ENCODE measurements at places on chromosomes 4 and X.

GRCh38 chr4:23902222-23902804 is 12.5 kb upstream of the PPARGC1A start:
- no peak for DNase-seq

GRCh38 chr4:14446311-14446710 is 556.0 kb upstream of the CPEB2 start:
- DNase-seq = peak; percentile 22

DNA sequence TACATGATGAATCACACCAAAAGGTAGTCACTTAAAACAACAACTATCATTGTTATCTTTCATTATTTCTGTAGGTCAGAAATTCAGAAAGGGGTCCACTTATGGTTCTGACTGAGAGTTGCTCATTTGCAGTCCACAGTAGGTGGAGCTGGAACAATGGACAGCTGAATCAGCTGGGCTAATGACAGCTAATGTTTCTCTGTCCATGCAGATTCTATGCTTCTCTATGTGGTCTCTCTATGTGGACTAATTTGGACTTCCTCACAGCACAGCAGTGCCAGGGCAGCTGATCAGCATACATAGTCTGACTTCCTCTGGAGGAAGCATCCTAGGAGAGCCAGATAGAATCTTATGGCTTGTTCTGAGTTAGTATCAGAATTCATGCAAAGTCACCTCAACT is 131.7 kb upstream of the INTU start:
- peak; percentile 28 for DNase-seq

GRCh38 chr4:26609391-26609790 is 25.5 kb downstream of the TBC1D19 start:
- DNase-seq = no peak

DNA sequence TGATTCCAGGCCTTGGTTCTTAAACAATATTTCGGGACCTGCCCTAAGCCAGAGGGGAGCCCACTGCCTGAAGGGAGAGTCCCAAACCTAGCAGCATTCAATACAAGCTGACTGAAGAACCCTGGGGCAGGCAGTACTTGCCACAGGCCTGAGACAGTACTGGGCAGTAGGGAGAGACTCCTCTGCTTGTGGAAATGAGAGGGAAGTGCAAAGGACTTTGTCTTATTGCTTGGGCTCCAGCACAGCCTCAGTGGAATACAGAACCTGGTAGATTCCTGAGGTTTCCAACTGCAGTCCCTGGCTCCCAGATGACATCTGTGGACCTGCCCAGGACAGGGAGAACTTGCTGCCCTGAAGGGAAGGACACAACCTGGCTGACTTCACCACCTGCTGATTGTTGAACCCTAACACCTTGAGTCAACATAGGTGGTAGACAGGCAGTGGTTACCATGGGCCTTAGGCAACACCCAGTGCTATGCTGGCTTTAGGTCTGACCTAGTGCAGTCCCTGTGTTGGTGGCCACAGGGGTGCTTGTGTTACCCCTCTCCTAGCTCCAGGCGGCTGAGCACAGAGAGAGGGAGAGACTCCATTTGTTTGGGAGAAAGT is 20.3 kb upstream of the ABCG2 start:
- DNase-seq = no peak

- peak; percentile 12 for DNase-seq
Measured at GRCh38 chr4:151323667-151324066, 1.7 kb downstream of the SH3D19 start.

DNA sequence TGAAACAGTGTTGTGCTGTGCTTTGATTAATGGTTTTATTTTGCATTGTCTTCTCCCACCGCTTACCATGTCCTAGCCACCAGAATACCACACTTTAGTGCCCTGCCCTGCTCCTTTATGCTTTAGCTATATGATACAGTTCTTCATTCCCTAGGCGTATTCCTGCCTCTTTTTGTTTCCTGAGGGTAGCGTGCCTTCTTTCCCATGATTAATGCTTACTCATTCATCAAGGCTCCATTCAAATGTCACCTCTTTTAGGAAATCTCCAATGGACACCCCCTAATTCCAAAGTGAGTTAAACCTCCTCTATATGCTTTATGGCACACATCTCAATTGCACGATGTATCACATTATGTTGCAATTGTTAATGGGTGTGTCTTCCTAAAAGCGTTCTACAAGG is 46.3 kb downstream of the SPANXD start:
- DNase-seq = peak; percentile 2

DNA sequence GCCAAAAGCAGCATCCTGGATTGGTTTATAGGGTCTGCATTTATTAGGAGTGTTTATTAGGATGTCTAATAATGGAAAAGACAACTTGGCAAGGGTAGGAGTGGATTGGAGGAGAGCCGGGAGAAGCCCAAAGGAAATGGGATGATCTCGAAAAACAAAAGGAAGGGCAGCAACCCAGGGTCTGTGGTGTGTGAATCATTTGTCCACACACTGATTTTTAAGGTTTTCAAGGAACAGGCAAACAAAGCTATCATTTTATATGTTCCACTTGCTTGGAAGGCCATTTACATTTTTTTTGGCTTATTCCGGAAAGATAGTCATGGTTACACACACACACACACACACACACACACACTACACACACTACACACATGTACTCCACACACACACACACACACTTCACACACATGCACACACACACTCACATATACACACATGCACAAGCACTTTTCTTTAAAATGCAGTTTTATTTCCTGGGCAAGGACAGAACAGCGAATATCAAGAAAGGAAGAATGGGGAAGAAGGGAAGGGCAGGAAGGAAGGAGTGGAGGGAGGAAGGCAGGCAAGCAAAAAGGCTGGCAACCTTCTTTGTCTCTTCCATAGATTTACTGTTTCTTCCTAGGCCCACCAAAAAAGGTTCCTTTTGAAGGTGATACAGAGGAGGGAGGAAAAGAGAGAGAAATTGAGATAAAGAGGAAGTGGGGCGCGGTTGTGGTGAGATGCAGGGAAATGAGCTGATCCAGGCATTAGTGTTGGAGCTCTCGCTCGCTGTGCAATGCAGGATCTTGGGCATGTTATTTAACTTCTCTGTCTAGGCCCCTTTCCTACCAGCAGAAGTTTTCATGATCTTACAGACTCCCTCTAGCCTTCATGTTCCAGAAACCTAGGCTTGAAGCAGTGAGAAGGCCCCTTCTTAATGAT is 88.6 kb upstream of the MAML3 start:
- no peak for DNase-seq

DNA sequence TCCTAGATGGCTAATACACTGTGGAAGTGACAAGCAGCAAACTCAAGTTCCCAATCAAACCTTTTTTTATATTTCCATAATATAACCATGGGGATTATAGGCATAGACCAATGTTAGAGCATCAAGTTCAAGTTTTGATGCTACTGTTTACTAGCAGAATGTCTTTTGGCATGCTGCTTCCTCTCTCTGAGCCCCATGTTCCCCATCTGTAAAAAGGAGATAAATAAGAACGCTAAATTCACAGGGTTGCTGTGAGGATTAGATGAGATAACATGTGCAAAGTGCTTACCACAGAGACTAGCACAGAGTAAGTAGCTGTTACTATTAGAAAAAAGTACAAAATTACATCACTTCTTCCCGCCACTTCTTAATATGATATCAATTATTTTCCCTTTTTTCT is 18.0 kb downstream of the MBNL3 start:
- no peak for DNase-seq

- peak; percentile 54 for DNase-seq
Measured at GRCh38 chrX:151973851-151974335, 583 bp downstream of the GABRE start.

GRCh38 chr4:31307029-31307428 is 586.9 kb downstream of the PCDH7 start:
- peak; percentile 43 for DNase-seq

GRCh38 chr4:55612341-55612740 is 20.3 kb upstream of the PDCL2 start:
- DNase-seq = peak; percentile 36

DNA sequence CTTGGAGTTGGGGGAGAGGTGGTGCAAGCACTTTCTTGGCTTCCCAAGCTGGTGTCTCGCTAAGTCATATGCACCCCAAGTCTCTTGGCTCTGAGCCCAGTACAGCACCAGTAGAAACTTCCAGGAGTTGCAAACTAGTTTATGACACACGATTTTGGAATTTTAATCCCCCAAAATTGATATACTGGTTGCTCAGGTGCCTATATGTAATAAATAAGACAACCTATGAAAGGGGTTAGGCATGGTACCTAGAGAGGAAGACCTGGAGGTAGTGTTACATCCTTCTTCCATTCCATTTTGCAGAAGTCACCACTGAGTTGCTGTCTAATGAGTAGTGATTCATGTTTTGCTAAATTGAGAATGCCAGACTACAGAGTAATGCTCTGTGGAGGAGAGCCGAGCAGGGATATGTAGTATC is 4.3 kb upstream of the SLC4A4 start:
- peak; percentile 7 for DNase-seq

GRCh38 chrX:109533005-109533404 is 3.6 kb upstream of the NXT2 start:
- DNase-seq = no peak

DNA sequence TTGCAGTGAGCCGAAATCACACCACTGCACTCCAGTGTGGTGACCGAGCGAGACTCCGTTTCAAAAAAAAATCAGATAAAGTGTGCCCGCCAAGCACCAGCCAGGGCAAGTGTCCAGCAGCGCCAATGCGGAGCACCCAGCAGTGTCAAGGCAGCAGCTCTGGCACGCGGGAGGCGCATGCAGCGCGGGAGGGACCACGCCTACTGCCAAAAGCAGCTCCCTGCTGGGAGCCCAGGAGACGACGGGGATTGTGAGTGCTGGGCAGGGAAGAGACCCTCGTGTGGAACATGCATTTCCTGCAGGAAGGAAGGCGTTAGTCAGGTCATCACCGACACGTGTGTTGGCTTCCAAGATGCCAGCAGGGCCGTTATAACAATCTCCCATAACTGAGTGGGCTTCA is 10.4 kb downstream of the FAM53A start:
- no peak for DNase-seq

All from astrocyte of the hippocampus (primary cell).